Omental fat pad (tissue), 4 donors: ENCODE measurements at places on chromosomes 16 and 17.

GRCh38 chr16:25270577-25270976 lies 12.9 kb upstream of the ZKSCAN2 start:
- no peak for DNase-seq

DNA sequence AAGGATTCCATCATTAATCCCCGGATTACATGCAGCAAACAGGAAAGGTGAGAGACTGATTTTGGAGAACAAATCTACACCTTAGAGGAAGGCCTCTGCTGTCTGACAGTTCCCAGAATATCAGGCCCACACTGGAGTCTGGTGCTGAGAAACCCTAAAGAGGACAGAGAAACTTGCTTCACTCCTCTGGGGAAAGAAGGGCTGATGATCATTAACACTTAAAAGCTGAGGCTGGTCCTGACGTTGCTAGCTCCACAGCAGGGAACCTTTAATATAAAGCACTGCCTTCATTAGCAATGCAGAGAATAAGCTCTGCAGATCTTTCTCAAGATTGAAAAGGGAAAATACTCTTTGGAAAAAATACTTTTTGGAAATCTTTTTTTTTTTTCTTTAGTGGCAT lies 1472.4 kb upstream of the GOT2 start:
- DNase-seq, result no peak

DNA sequence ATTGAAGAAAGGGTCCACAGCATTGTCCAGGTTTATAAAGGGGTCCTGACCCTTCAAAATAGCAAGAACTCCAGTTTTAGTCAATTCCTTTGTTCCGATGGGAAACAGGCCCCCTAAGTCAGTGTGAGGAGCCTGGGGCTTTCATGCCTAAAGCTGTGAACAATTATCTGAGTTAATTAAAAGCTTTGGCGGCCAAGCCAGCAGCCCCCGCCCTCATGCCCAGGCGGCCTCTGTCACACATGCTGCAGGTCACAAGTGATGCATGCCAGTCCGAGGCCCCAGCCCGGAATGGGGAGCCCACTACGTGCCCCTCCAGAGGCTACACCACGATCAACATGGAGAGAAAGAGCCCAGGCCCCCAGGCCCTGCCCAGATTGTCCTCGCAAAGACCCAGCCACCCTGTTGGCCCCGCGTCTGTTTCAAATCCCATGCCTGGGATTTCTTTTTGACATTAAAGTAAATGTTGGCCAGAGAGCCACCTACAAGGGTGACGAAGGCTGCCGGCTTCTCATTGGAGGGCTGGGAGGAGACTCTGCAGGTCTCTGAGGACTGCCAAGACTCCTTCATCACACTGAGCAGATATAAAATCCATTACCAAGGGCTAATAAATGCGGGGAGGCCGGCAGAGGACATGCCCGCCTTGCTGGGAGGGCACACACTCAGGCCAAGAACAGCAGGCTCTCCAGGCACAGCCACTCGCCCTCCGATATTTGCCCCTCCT lies 14.5 kb upstream of the PITPNM3 start:
- no peak for DNase-seq

- no peak for DNase-seq
These were observed 127.3 kb downstream of the PRKCA start for GRCh38 chr17:66429680-66430079.

GRCh38 chr17:77189148-77189547 lies 48.4 kb downstream of the SEC14L1 start:
- no peak for DNase-seq

- DNase-seq, result no peak
These were observed 396.6 kb upstream of the DYNLRB2 start for GRCh38 chr16:80144191-80144590.

- DNase-seq, result no peak
These were observed 148.0 kb upstream of the TNRC6C start for GRCh38 chr17:77810536-77810935.
